ENCODE measurements at places on chromosomes 4 and X. TPM values are rescaled to one million over a fixed set of nuclear protein-coding genes. Genes with fewer than 3 reads are reported as not detected.
A peak's percentile ranks its signal among the peaks of the same experiment; 100 is the strongest.

- H3K27ac ChIP-seq = no peak overlapping the region
- peaks cover 42% of the 10 kb centered on the region for H3K27me3 ChIP-seq
- no peaks in the 10 kb centered on the region for H3K36me3 ChIP-seq
Measured at GRCh38 chrX:46953597-46953996, 41.4 kb downstream of the JADE3 start.

DNA sequence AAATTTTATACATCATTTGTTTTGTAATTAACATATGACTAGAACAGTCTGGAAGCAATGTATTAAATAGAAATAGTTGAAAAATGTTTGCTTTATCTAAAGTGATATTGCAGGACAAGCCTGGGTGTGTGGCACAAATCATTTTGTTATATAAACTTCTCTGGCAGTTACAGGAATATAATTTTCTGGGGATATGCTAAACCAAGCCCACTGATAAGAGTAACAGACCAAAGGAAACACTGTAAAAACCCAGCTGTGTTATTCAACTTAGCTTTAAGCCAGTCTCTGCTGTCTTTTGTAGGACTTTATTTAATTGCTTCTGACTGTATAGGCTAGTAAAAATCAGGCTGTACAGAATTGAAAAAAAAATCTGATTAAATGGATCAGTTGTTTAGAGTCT is 156.2 kb downstream of the NR3C2 start:
- no peak overlapping the region for H3K4me3 ChIP-seq
- no peaks in the 10 kb centered on the region for H3K36me3 ChIP-seq
- H3K27me3 ChIP-seq = no peaks in the 10 kb centered on the region
- H3K27ac ChIP-seq = no peak overlapping the region
- no peak for DNase-seq
- no peaks in the 10 kb centered on the region for H3K4me1 ChIP-seq

DNA sequence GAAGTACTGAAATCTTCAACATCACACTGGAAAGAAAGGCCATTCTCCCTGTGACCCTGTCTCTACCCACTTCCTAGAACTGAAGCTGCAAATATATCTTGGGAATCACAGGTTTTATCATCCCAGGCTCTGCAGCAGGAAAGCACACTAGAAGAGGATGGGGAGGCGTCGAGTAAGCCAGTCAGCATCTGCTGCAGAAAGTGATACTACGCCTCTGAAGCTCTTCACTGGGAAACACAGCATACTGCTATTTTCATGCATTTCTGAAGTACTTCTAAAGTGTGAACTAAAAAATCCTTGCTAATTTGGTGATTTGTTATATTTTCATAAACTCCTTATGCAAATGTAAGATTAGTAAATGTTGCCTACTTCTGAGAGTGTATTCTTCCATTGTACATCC is 29.1 kb downstream of the RAB33B start:
- H3K36me3 ChIP-seq = peaks cover 7% of the 10 kb centered on the region
- H3K27ac ChIP-seq = no peak overlapping the region
- no peaks in the 10 kb centered on the region for H3K27me3 ChIP-seq

- no peak for DNase-seq
- H3K4me1 ChIP-seq = peaks cover 10% of the 10 kb centered on the region
- no peaks in the 10 kb centered on the region for H3K36me3 ChIP-seq
- no peaks in the 10 kb centered on the region for H3K27me3 ChIP-seq
- H3K27ac ChIP-seq = no peak overlapping the region
Measured at GRCh38 chr4:177451108-177451500, 8.9 kb upstream of the AGA start.

DNA sequence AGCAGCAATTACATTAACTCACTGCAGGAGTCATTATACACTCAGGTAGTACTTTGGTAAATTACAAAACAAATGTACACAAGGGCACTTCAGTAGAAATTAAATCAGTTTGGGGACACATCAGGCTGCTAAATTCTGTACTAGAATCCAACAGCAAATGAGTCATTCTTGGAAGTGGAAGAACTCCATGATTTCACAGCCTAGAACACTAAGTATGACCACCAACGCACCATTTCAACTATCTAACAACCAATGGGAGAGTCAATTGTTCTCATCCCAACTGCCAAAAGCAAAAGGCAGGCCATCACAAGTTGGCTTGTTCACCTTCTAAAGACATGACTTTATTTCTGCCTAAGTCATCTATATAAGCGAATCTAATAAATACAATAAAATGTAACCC is 26.6 kb downstream of the PPM1K start:
- no peaks in the 10 kb centered on the region for H3K4me1 ChIP-seq
- no peak overlapping the region for H3K27ac ChIP-seq
- DNase-seq = no peak
- no peaks in the 10 kb centered on the region for H3K27me3 ChIP-seq
- no peaks in the 10 kb centered on the region for H3K36me3 ChIP-seq

DNA sequence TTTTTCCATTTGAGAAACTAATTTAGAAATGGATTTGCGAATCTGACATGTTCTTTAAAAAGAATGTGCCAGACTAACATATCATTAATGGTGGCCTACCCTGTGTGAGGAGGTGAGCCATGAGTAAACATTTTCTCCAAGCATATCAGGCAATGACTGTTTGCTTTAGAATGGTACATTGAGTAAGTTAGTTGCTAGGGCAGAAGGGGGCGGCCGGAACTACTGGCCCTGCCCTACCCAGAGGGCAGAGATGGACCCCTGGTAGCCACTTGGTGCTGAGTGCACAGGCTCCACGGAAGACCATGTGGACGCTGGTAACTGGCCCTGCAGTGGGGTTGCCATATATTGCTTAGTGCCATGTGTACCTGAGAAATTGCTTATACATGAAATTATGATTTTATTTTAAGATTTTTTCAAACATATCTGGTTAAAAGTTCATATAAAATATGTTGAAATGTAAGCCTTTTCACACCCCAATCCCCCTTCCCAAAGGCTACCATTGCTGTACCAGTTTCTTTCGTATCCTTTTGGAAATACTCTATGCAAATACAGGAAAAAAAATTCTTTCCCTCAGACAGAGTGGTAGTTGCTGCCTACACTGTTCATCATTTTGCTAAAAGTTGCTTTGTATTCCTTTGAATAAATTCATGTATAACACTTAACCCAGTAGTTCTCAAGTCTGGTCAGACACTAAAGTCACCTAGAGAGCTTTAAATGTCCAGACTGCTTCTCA is 8.8 kb downstream of the FNIP2 start:
- no peaks in the 10 kb centered on the region for H3K36me3 ChIP-seq
- H3K27me3 ChIP-seq = no peaks in the 10 kb centered on the region
- no peak overlapping the region for H3K27ac ChIP-seq
- no peak for DNase-seq
- H3K4me1 ChIP-seq = peaks cover 15% of the 10 kb centered on the region

DNA sequence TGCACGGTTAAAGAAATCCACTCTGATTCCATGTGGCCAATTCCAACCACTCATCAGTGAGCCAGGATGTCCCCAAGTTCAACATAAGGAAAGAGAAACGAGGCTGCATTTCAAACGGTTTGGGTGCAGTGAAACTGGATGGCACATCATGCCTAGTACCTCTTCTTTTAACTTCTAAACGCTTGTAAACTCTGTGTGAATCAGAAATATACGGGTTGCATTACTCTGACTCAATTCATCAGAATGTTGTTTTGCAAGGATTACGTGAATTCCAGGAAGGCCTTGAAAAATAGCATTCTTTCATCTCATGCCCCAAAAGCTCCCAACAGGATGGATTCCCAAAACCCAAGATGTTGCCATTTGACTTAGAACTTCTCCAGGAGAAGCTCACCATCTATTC is 270.4 kb downstream of the LDB2 start:
- no peak overlapping the region for H3K4me3 ChIP-seq
- H3K36me3 ChIP-seq = no peaks in the 10 kb centered on the region
- peak; percentile 75 for DNase-seq
- H3K27ac ChIP-seq = peak overlapping the region; percentile 65
- H3K4me1 ChIP-seq = peaks cover 17% of the 10 kb centered on the region

DNA sequence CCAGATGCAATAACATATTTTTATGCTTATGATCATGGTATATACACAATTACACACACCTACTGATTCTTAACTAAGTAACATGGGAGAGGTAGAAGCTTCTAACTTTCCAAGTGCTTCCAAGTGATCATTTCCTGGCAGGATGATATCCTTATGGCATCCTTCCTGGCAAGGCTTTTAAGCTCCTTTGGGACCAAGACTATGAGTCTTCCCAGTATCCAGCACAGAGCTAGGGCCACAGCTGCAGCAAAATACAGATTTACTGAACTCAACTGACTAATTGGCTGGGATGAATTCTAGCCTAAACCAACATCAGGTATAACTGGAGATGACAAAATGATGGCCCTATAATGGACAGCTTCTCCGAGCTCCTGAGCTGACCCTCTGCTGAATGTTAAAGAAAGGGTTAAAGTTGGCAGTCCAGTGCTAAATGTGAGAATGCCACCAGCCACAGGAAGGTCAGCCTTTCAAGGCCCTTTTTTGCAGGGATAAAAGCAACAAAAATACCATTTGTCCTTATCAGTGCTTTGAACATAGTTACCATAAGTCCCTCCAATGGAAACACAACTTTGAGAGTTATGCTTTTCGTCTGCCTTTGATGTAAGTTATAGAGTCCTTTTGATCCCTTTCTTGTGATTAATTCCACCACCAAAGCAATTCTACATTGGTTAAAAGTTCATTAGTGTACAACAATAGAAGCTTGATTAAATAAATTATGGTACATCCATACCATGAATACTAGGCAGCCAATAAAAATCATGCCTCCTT is 73.4 kb downstream of the MGST2 start:
- DNase-seq = no peak
- H3K27me3 ChIP-seq = no peaks in the 10 kb centered on the region
- no peaks in the 10 kb centered on the region for H3K36me3 ChIP-seq
- H3K4me3 ChIP-seq = no peak overlapping the region

- no peak within 1 kb of the TSS for H3K27ac ChIP-seq
- H3K36me3 ChIP-seq = no peaks in the 10 kb centered on the region
- peak; percentile 60 for DNase-seq
- H3K4me1 ChIP-seq = no peaks in the 10 kb centered on the region
- H3K27me3 ChIP-seq = peaks cover 11% of the 10 kb centered on the region
Measured at GRCh38 chrX:129540068-129540653, at the start of gene OCRL. OCRL (plus strand) TSS chrX:129540259; CDS start chrX:129540440, 181 bp downstream.

GRCh38 chrX:21748235-21748634 is 9.7 kb downstream of the SMPX start:
- H3K27ac ChIP-seq = no peak overlapping the region
- no peak for DNase-seq
- peaks cover 67% of the 10 kb centered on the region for H3K27me3 ChIP-seq

GRCh38 chrX:63746278-63746677 is 38.7 kb downstream of the ARHGEF9 start:
- H3K4me1 ChIP-seq = peaks cover 14% of the 10 kb centered on the region
- H3K27me3 ChIP-seq = no peaks in the 10 kb centered on the region
- DNase-seq = no peak
- H3K36me3 ChIP-seq = peaks cover 7% of the 10 kb centered on the region

The CPE gene
- total RNA-seq = 9.1 TPM

The PCDH18 gene
- 3.5 TPM for total RNA-seq

The NHS gene
- total RNA-seq = 3.6 TPM

The SLC9B1 gene
- 0.77 TPM for total RNA-seq

The FOXR2 gene
- not detected for total RNA-seq
